ENCODE measurements at places on chromosomes 3 and 15.

- DNase-seq: no peak
These were observed 42.0 kb upstream of the MEIS2 start for GRCh38 chr15:37142371-37142770.

GRCh38 chr15:70358011-70358819, 260.5 kb upstream of the TLE3 start:
- no peak for DNase-seq

- DNase-seq: no peak
These were observed at the start of gene SPATA12 for GRCh38 chr3:57060089-57060821. SPATA12 (plus strand) TSS chr3:57060664; CDS start chr3:57073695, 13,031 bp downstream.

GRCh38 chr15:73244333-73244732, 124.4 kb downstream of the HCN4 start:
- no peak for DNase-seq

- DNase-seq: no peak
These were observed 406.2 kb downstream of the MFSD1 start for GRCh38 chr3:159208050-159208449.

GRCh38 chr3:100957261-100957986, 35.8 kb downstream of the ABI3BP start:
- DNase-seq: no peak

GRCh38 chr3:28013864-28014473, 227.4 kb upstream of the CMC1 start:
- no peak for DNase-seq

Data from stimulated activated CD8-positive, alpha-beta memory T cell treated with anti-CD3 and anti-CD28 coated beads, Interleukin-7, amount 100 ng/mL, for 4 hours (primary cell).